ENCODE measurements at places on chromosomes 7 and 10.
A peak's percentile ranks its signal among the peaks of the same experiment; 100 is the strongest.

- peak; percentile 22 for DNase-seq
Observed at GRCh38 chr10:106705681-106706100, 458.8 kb downstream of the SORCS1 start.

DNA sequence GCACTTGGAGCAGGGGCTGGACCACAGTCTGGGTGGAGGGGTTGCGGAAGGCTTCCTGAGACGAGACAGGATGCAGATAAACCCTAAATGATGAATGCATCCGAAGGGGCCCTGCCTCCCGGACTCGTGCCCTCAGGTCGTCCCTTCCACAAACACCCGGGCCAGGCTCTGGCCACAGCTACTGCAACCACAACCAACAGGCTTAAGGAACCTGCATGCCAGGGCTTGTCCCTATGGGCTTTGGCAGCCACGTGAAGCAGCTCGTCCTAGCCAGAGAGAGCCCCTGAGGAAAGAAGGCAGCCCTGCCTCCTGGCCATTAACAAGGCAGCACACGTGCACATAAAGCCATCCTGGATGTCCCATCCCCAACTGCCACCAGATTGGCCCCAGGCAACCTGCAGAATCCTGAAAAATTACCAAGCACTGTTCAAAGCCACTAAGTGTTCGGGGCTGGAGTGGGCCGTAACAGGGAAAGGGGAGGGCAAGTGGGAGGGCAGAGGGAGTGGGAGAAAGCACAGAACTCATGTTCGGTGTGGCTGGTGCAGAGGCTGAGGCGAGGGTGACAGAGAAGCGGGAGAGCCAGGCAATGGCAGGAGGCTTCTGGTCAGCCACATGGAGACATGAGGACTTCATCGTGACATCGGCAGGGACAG lies 62.7 kb downstream of the MAD1L1 start:
- no peak for DNase-seq

- no peak for DNase-seq
Observed at GRCh38 chr10:100174699-100175677, 10.8 kb downstream of the ERLIN1 start.

GRCh38 chr7:101915000-101915399 lies 97.6 kb downstream of the CUX1 start:
- no peak for DNase-seq

DNA sequence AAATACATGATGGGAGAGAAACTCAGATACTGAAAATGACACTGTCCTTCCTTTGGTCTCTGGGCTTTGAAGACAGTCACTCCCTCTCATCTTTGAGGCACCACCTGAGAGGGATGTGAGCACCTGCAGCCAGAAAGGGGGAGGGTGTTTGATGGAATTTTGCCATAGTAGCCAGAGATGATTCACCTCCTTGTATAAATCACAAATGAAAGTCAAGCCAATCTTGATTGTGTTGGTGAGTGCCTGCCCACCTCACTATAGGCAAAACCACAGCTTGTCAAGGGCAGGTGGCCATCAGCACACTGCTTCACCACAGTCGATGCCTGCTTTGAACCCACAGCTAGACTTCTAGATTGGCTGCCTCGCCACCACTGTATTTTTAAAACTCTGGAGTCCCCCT lies 48.2 kb downstream of the PON1 start:
- no peak for DNase-seq

GRCh38 chr7:31065021-31065593 lies 13.0 kb downstream of the ADCYAP1R1 start:
- no peak for DNase-seq

DNA sequence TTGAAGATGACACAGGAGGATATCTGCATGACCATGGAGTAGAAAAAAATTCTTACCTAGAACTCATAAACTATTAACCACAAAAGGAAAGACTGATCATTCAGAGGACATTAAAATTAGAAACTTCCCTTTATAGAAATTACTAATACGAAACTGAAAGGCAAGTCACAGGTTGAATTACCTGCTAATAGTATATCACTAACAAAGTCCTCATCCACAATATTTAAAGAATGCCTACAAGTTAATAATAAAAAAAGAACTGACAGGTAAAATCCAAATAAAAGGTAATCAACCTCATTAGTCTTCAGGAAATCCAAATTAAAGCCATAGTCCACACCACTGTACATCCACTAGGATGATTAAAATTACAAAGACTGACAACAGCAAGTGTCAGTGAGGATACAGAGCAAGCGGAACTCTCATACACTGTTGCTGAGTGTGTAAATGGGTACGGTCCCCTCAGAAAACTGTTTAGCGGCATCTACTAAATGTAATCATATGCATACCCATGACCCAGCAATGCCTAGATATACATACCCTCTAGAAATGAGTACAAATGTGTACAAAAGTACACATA lies 71.2 kb downstream of the ARHGAP21 start:
- DNase-seq, result no peak

GRCh38 chr7:101788517-101788916 lies 28.9 kb upstream of the CUX1 start:
- DNase-seq, result no peak

DNA sequence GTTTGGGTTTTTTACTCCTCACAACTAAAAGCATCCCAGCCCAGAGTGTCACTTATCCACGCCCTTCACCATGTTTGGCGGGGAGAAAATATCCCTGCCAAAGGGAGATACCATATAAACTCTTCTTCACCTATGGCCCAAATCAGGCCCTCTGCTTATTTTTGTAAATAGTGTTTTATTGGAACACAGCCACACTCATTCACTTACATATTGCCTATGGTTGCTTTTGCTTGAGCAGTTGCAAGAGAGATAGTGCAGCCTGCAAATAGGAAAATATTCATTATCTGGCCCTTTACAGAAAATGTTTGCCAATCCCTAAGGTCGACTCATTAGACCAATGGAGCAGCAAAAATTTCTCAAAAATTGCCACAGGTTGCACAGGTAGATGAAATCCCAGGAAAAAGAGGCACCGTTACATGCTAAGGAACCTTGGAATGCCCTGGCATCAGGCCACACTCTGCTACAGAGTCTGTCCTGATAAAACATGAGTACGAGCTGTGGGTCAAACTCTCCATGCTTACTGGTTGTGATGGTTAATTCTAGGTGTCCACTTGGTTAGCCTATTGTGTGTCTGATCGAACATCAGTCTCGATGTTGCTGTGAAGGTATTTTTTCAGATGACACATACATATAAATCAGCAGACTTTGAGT lies 7.9 kb upstream of the RASSF4 start:
- no peak for DNase-seq

GRCh38 chr7:125173571-125173970 lies 243.9 kb upstream of the POT1 start:
- no peak for DNase-seq

- peak; percentile 62 for DNase-seq
Observed at GRCh38 chr7:121016966-121017365, 28.5 kb downstream of the CPED1 start.

DNA sequence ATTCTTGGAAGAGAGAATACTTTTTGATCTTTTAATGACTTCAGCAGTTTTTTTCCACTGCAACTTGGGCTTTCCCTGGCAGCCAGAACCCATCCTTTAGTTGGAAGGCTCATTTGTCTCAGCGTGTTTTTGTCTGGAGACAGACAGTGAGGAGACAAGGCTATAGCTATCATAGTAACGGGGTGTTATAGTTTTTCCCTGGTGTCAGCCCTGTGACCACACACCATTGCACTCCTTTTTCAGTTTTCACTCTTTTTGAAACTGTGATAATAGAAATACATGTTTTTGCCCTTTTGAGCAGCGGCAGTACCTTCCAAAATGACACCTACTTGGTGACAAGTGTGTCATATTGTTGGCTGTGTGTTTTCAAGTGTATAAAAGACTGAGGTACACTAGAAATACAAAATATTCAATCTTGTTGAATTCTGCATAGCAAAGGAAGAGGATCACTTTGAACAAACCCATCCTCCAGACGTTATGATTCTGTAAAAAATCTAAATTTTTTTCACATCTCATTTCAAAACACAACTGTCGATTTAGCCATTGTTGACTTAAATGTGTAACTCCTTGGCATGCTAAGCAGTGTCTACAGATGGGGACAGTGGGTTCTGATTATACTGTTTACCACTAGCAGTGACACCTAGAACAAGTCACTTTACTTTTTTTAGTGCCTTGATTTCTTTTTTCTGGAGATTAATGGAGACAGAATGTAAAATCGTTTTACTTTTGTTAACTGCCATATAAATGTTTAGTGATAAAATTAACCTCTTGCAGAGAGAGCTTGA lies 130.1 kb downstream of the EXOC4 start:
- no peak for DNase-seq

DNA sequence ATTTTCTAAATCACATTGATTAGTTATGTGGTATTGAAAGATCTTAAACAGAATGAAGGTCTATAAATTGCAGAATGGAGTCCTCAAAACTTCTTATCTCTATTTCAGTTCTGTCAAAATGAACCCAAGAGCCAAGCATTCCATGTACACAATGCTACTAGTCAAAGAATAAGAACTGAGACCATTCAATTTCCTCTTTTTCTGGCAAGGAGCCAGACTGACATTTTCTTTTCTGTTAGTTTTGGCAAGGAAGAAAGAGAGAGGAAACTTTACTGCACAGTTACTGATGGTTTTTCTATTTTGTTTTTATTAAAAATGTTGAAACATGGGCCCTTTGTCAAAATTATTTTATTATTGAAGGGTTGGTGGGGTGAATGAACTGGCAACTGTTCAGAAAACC lies 181.8 kb upstream of the FERD3L start:
- peak; percentile 64 for DNase-seq

DNA sequence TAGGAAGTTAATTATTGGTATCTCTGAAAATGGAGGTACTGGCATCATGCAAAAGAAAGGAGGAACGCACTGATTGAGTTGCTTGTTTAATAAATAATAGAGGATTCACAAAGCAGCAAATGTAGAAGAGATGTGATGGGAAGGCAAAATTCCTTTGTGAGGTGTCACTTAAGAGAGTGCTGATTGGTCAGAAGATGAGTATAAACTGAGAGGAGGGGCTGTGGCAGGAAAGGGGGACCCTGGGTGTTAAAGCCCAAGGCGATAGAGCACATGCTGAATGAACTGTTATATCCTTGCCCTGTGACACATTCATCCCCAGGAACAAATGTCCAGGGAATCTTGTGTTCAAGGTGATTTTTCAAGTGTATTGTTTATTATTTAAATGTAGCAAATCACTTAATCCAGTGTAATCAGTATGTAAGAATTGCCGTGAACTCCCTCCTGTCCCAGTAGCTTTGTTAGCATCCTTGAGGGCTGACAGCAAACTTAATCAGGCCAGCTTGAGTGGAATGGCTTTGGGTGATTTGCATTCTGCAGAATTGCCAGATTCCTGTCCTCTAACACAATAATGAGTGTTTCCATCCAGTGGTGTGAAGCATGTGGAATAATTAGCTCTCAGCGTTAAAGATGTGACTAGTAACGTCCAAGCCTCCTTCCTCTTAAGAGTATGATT lies 111.9 kb downstream of the CHN2 start:
- DNase-seq, result no peak

- no peak for DNase-seq
Observed at GRCh38 chr10:119318411-119319160, 111.2 kb downstream of the GRK5 start.

DNA sequence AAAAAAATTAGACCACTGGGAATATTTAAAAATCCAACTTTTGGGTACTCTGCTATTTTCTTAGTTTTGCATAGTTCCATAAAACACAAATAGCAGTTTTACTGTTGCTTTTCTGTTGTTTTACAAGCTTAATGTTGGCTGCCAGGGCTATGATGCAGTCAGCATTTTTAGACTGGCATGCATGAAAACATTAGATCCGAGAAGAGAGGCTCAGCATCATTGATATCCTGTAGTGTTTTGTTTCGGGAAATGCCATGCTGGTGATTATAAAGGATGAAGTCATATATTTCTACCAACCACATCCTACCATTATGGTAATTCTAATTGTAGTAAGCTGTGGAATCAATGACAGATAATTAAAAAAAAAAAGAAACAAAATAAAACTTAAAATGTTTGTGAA lies 104.6 kb downstream of the MBL2 start:
- peak; percentile 10 for DNase-seq

GRCh38 chr10:104197364-104197763 lies 34.8 kb downstream of the CFAP43 start:
- no peak for DNase-seq

DNA sequence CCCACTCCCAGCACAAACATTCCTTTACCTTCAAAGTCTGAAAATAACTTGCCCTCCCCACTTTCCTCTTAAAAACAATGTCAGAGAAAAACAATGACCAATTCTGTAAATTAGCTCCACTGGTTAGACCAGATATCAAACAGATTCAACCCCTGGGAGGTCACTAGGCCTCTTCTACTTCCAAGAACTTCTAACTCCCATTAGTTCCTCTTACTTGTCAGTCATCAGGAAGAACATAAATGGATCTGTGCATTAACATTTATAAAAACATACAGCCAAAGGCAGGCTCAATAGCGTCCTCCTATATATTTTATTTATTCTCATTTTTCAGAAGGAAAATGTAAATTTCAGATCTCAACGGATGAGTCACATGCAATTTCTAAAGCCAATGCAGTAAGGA lies 2.2 kb downstream of the ELAPOR2 start:
- DNase-seq, result no peak

GRCh38 chr10:79406683-79407422 lies 38.6 kb downstream of the ZCCHC24 start:
- no peak for DNase-seq

DNA sequence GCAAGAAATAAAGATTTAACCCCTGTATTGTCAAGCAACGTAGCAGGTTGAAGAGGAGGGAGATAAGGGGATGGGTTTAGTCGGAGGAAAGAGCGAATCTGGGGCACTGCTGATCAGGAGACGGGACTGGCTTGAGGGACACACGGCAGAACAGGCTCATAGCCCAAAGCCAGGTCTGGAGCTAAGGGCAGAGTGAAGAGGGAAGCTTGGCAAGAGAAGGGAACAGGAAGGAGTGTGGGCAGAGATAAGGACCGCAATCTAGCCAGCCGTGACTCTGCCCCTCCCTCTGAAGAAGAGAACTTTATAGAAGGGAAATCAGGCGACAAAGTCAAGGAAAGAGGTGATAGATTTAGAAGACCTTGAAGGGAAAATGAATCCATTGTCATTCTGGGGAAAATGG lies 67.6 kb downstream of the CAV1 start:
- no peak for DNase-seq

- DNase-seq, result no peak
Observed at GRCh38 chr7:77796960-77797359, 1.3 kb downstream of the TMEM60 start.

- no peak for DNase-seq
Observed at GRCh38 chr10:100780324-100780723, 34.9 kb downstream of the PAX2 start.

GRCh38 chr10:115065801-115066200 lies 27.4 kb upstream of the ATRNL1 start:
- DNase-seq, result no peak

- no peak for DNase-seq
Observed at GRCh38 chr7:85178531-85179298, 8.1 kb downstream of the SEMA3D start.

GRCh38 chr10:7605565-7606295 lies 61.0 kb downstream of the ITIH5 start:
- DNase-seq, result no peak

- no peak for DNase-seq
Observed at GRCh38 chr7:16061630-16062029, 359.7 kb downstream of the CRPPA start.

Measured in brain microvascular endothelial cell (primary cell).